ENCODE measurements at places on chromosomes 7 and 10.

DNA sequence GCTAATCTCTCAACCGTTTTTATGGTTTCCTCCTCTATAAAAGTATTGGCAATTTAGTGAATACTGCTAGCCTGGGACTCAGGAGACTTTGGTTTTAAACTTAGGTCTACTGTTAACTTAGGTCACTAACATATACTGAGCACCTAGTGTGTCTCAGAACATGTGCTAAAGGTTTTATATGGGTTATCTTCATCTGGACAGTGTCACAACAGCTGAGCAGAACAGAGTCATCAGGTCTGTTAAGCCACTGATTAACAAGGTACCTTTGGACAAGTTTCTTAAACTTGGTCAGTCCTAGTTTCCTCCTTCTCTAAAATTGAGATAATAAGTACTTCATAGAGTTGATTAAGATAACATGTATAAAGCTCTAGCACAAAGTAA, 30.6 kb downstream of the NET1 start:
- DNase-seq = no peak

- DNase-seq = no peak
Observed at GRCh38 chr7:2873146-2873545, 29.0 kb upstream of the GNA12 start.

GRCh38 chr7:28865601-28866144, 92.5 kb downstream of the TRIL start:
- no peak for DNase-seq

DNA sequence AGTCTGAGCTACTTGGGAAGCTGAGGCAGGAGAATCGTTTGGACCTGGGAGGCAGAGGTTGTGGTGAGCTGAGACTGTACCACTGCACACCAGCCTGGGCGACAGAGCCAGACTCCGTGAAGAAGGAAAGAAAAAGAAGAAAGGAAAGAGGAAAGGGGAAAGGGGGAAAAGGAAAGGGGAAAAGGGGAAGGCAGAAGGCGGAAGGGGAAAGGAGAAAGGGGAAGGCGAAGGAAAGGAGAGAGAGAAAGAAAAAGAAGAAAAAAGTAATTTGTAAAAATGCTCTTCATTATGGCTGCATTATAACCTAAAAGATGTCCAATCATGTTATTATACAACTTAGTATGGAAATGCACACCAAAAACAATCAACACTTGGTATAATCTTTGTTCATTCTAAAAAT, 110.2 kb downstream of the SRPK2 start:
- DNase-seq = no peak

DNA sequence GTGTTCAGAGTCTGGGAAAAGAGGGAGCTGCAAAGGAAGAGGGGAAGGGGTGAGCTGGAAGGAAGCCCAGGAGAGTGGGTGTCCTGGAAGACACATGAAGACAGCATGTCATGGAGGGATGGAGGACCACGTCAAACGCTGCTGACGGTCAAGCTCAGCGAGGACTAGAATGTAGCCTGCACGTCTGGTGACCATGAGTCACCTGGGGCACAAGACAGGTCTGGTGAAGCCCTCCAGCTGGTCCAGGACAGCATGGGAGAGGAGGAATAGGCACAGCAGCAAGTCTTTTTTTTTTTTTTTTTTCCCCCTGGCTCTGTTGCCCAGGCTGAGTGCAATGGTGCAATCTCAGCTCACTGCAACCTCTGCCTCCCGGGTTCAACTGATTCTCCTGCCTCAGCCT, 19.6 kb upstream of the AMZ1 start:
- no peak for DNase-seq

GRCh38 chr7:3861941-3862340, 560.9 kb downstream of the SDK1 start:
- no peak for DNase-seq

GRCh38 chr10:46232084-46232483, 54.7 kb upstream of the ANTXRL start:
- no peak for DNase-seq

DNA sequence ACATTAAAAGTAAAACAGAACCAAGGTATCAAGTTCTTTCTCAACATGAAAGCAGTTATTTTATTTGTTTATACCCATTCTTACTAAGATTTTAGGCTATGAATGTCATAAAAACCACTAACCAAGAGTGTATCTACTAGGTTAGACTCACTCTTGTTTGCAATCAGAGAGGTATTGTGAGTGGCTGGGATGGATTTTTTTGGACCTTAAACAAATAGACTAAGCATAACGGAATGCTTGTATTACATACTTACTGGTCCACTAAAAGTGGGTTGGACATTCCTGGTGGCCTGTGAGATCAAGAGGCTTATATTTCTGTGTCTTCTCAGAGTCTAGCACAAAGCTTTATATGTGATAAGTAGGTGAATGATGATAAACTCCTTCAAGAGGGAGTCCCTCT, 32.6 kb upstream of the CBLL1 start:
- no peak for DNase-seq

GRCh38 chr10:123655751-123656150, 10.4 kb upstream of the GPR26 start:
- no peak for DNase-seq

- DNase-seq = no peak
Observed at GRCh38 chr7:155418304-155418703, 39.6 kb upstream of the EN2 start.

DNA sequence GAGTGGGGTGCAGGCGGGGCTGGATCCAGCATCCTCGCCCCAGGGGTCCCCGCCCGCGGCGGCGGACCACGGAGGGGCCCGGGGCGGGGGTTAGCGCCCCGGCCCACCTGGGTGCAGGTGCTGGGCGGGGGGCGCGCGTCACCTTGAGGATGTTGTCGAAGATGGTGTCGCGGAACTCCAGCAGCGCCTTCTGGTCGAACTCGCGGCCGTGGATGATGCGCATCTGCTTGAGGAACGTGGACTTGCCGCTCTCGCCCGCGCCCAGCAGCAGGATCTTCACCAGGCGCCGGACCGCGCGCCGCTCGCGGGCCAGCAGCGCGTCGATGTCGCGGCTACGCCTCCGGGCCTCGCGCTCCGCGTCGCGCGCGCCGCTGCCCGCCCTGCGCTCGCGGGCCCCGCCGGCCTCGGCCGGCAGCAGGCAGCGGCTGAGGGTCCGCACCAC, 376 bp downstream of the GNA12 start:
- peak; percentile 16 for DNase-seq
